ENCODE measurements at places on chromosomes 12 and 14.

DNA sequence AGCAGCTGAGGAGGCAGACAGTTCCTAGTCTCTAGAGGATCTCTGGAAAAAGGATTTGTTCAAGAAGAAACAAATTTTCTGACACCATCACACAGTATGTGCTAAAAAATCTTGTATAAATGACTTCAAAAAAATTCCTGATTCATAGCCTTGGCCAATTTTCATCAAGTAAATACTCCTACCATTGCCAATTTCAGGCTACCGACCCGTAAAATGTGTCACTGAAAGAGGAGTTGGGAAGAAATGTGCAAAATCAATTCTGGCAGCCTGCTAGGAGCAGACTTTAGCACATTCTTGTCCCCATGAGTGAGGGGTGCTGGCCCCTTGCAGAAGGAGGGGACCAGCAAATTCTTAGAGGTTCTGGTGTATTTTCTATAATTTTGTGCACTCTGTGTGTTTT, 109.4 kb downstream of the TMEM30B start:
- H3K4me3 ChIP-seq, result no peak overlapping the region
- H3K27me3 ChIP-seq, result no peaks in the 10 kb centered on the region
- H3K27ac ChIP-seq, result no peak overlapping the region
- H3K4me1 ChIP-seq, result peaks cover 8% of the 10 kb centered on the region
- no peak for DNase-seq
- H3K36me3 ChIP-seq, result peaks cover 6% of the 10 kb centered on the region

- H3K27me3 ChIP-seq, result peaks cover 5% of the 10 kb centered on the region
- H3K27ac ChIP-seq, result no peak overlapping the region
- H3K36me3 ChIP-seq, result peaks cover 4% of the 10 kb centered on the region
- no peak for DNase-seq
- H3K4me3 ChIP-seq, result no peak overlapping the region
Observed at GRCh38 chr14:91250912-91251311, 6.4 kb upstream of the GPR68 start.

DNA sequence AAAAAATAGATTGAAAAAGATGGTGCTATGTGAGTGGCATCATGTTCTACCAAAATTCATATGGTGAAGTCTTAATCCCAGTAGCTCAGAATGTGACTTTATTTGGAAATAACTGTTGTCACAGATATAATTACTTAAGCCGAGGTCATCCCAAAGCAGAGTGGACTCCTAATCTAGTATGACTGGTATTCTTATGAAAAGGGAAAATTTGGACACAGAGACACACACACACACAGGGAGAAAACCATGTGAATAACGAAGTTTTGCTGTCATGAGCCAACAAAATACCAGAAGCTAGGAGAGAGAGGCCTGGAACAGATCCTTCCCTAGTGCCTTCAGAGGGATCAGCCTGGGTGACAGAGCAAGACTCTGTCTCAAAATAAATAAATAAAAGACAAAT, 62.6 kb downstream of the FAR2 start:
- no peak overlapping the region for H3K27ac ChIP-seq
- H3K4me3 ChIP-seq, result no peak overlapping the region
- H3K36me3 ChIP-seq, result no peaks in the 10 kb centered on the region
- no peak for DNase-seq

- peak; percentile 70 for DNase-seq
- H3K27me3 ChIP-seq, result peaks cover 12% of the 10 kb centered on the region
- H3K27ac ChIP-seq, result no peak overlapping the region
- H3K36me3 ChIP-seq, result no peaks in the 10 kb centered on the region
- peak overlapping the region; percentile 31 for H3K4me3 ChIP-seq
Observed at GRCh38 chr14:104135121-104135903, 3.1 kb upstream of the KIF26A start.

DNA sequence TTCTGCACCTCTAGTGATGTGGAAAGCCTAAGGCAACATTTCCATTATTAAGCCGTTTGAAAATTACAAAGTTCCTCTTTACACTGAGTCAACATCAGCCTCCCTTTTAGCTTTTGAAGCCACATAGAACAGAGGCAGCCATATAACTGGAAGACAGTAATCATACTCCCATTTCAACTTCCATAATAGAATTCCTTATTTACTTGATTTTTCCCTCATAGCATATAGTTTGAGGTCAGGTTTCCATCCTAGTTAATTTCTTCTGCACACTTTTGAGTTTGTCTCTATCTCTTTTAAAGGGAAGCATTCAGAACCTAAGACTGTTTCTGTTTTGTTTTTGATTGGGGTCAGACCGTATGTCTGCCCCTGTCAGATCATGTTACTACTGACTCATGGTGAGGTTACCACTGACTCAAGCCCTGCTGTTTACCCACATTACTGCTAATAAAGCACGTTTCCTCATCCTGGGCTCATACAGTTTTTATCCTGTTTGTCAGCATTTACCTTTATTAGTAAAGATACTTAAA, 161.0 kb downstream of the SLC38A4 start:
- no peak for DNase-seq
- peaks cover 14% of the 10 kb centered on the region for H3K4me1 ChIP-seq
- no peak overlapping the region for H3K27ac ChIP-seq

DNA sequence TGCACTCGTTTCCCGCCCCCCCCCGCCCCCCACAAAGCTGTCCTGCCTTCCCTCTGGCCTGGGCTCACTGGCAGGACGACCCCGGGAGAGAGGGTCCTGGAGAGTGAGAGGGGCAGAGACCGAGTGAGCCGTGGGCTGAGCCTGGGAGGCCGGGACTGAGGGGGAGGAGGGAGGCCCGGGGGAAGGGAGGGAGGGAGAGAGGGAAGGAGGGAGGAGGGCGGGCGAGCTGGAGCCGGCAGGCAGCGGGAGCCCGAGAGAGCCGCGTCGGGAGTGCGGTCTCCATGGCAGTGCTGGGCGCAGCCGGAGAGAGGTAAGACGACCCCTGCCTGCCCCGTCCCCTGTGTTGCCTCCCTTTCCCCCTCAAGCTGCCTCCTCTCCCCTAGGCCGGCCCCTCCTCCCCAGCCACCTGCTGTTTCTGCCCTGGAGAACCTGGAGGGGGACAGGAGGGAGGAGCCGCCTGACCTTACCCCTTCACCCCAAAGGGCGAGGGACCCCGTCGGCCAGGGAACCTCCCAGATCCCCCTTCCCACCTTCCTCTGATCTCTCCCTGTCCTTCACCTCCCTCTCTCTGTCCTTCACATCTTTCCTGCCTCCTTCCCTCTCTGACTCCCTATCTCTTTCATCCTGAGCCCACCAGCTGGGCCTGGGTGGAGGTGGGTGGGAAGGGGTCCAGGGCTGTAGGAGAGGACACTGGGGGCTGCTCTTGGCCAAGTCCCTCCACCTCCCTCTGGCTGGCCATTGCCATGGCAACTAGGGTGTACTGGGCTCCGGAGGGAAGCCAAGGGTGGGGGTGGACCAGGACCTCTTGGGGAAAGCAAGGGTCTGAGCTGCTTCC, at the start of gene GPR162:
Gene GPR162 (plus strand): TSS at position 231 of the 835 bp plus-strand sequence. CDS start 2,078 bp downstream, outside the sequence.
- H3K4me1 ChIP-seq, result peaks cover 57% of the 10 kb centered on the region
- H3K27me3 ChIP-seq, result peaks cover 27% of the 10 kb centered on the region
- H3K36me3 ChIP-seq, result peaks cover 20% of the 10 kb centered on the region
- DNase-seq, result peak; percentile 45

GRCh38 chr12:52964556-52965336, 15.8 kb downstream of the KRT18 start:
- H3K36me3 ChIP-seq, result no peaks in the 10 kb centered on the region
- H3K27ac ChIP-seq, result no peak overlapping the region
- DNase-seq, result no peak
- H3K27me3 ChIP-seq, result peaks cover 4% of the 10 kb centered on the region

- no peaks in the 10 kb centered on the region for H3K36me3 ChIP-seq
- no peaks in the 10 kb centered on the region for H3K27me3 ChIP-seq
- no peaks in the 10 kb centered on the region for H3K4me1 ChIP-seq
- DNase-seq, result no peak
- no peak overlapping the region for H3K27ac ChIP-seq
- H3K4me3 ChIP-seq, result no peak overlapping the region
Observed at GRCh38 chr12:30134229-30134628, 350.5 kb upstream of the TMTC1 start.

GRCh38 chr14:59166258-59166657, 22.2 kb upstream of the DAAM1 start:
- H3K27me3 ChIP-seq, result no peaks in the 10 kb centered on the region
- H3K4me1 ChIP-seq, result peaks cover 7% of the 10 kb centered on the region
- H3K4me3 ChIP-seq, result no peak overlapping the region
- no peak for DNase-seq
- no peaks in the 10 kb centered on the region for H3K36me3 ChIP-seq

GRCh38 chr12:23504641-23505399, 444.6 kb downstream of the SOX5 start:
- no peak overlapping the region for H3K27ac ChIP-seq
- H3K4me1 ChIP-seq, result peaks cover 7% of the 10 kb centered on the region
- no peaks in the 10 kb centered on the region for H3K27me3 ChIP-seq
- DNase-seq, result no peak
- no peaks in the 10 kb centered on the region for H3K36me3 ChIP-seq
- no peak overlapping the region for H3K4me3 ChIP-seq

- no peaks in the 10 kb centered on the region for H3K4me1 ChIP-seq
- DNase-seq, result no peak
- H3K36me3 ChIP-seq, result peaks cover 4% of the 10 kb centered on the region
- peaks cover 5% of the 10 kb centered on the region for H3K27me3 ChIP-seq
- H3K27ac ChIP-seq, result no peak overlapping the region
Observed at GRCh38 chr14:63444588-63444987, 98.6 kb downstream of the PPP2R5E start.

Data from endothelial cell (in vitro differentiated cells).